ENCODE measurements at places on chromosomes 2 and 18.

GRCh38 chr2:95056461-95057459, 31.3 kb downstream of the MAL start:
- no peak for DNase-seq

- DNase-seq, result no peak
Observed at GRCh38 chr2:101516823-101517690, 42.1 kb upstream of the RFX8 start.

GRCh38 chr2:206512999-206513398, 69.7 kb downstream of the ADAM23 start:
- no peak for DNase-seq

DNA sequence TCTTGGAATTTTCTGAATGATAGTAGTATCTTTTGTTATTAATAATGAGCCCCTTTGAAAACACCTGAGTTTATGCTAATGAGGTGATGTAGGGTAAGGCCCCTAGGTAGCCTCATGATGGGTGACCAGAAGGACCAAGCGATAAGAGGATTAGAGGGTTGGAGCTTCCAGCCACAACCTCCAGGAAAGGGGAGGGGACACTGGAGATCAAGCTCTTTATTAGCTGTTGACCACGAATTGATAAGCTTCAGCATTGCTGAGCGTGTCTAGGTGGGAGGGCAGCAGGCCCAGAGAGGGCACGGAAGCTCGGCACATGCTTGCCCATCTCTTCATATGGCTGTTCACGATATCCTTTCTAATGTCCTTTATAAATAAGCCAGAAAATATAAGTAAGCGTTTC, 39.0 kb downstream of the KIAA2012 start:
- DNase-seq, result no peak

DNA sequence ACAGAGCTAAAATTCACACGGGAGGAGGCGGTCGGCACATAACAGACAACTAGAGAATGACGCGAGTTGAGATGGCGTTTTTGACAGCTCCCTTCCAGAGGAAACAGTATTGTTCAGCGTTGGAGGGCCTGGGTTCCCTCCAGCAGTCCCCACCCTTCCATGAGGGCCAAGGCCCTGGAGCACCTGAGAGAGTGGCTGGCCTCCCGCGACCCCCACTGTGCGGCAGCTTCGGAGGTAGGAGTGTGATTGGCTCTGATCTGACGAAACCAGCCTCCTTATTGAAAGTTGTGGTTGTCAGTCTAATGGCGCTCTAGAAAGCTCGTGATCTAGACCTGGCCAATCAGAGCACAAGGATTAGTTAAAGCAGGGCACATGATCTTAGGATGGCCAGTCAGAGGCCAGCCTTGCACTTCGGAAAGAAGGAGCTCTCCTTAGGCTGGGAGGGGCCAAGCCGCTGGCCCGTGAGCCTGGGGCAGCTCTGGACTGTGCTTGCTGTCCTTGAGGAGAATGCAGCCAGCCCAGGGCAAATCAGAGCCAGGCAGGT, 104.5 kb upstream of the CELF4 start:
- no peak for DNase-seq

- no peak for DNase-seq
Observed at GRCh38 chr2:67576991-67577390, 179.9 kb downstream of the ETAA1 start.

DNA sequence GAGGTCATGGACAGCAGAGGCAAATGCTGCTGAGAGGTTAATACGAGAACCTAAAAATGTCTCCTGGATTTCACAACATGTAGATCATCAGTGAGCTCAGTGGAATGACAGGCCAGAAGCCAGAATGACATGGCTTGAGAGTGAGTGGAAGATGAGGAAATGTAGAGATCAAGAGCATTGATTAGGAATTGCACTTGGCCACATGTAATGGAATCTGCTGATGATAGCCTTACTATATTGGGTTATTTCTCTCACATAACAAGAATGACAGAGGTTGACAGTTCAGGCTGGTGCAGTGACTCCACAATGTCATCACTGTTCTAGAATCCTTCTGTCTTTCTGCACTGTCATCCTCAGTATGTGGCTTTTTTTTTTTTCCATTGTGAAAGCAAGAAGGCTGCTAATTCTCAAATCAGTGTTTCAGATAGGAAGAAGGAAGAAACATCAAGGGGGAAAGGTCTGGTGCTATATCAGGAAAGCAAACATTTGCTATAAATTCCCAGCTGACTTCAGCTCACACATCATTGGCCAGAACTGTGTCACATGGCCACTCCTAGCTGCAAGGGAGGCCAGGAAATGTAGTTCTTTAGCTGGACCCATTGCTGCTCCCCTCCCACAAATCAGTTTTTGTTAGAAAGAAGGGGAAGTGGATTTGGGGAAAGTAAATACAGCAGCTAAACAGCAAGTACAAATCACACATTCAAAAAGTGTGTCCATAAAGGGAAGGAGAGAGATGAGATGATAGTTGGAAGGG, 127.2 kb downstream of the FAM161A start:
- DNase-seq, result no peak

- DNase-seq, result no peak
Observed at GRCh38 chr2:67806816-67807215, 256.0 kb downstream of the C1D start.

GRCh38 chr2:12243381-12243780, 473.4 kb upstream of the TRIB2 start:
- no peak for DNase-seq

DNA sequence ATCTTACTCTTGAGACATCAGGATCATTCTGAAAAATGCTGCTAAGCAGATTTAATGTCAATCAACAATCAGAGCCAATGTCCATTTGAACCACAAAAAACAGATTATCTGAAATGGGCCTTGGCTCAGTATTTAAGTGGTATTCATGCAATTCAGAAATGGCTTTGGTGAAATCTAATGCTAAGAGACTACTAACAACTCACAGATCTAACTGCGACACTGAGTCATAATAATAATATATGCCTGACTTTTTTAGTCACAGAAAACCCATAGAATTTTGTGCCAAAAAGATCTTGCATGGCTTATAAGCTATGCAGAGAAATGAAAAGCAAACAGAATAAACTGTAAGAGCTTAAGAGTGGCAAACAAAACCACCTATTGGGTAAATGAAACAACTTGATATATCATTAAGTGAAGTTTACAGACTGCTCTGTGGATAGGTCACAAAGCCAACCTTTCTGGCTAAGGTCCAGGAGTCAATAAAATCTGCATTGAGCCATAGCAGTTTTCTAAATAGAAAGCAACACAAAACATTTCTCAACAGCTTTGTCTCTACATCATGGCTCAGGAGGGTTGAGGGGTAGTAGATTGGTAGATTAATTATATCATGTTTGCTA, 234.3 kb downstream of the LRATD1 start:
- DNase-seq, result no peak

- no peak for DNase-seq
Observed at GRCh38 chr2:134667541-134667940, 51.3 kb downstream of the TMEM163 start.

DNA sequence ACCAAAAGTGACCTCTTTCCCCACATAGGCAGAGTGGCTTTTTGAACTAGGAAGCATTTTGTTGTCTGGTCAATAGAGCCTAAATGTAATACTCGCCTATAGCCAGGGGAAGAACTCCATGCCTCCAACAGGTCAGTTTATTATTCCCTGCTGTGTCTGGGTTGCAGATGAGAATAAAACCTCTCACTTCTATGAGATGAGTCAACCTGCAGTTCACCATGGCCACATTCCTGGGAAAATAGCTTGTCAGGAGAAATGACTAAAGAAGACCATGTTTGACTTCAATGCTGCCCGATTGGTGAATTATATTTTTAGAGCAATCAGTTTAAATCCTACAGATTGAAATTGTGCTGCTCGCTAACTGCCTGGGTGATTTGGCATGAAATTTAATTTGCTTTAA, 46.7 kb upstream of the LRRTM1 start:
- DNase-seq, result no peak

DNA sequence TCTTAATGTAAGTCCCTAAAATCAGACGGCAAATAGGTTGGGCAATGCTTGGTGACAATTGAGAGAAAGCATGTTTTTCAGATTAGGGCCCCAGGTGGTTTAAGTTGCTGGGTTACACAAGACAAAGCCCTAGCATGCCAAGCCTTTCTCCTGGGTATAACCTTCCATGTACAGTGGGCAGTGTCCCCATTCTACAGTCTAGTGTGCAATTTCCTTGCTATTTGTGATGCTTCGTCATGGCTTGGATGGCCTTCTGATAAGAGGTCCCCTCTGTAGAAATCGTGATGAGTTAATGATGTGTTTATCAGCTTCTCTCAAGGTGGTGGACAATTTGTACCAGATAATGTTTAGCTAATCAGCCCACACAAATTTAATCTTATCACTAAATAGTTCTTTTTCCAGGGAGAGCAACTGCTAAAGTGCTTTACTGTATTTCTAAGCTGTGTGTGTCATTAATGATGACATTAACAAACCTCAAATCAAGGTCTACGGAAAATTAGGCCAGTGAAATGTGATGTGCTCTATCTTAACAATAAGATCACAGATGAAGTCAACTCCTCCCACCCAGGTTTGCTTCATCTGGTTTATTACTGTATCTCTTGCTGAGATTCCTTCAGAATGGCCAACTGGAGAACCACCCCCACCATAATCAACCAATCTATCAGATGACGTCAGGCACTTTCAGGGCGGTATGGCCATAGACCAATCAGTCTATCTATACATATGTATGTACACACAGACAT, 61.7 kb downstream of the PLB1 start:
- DNase-seq, result no peak

DNA sequence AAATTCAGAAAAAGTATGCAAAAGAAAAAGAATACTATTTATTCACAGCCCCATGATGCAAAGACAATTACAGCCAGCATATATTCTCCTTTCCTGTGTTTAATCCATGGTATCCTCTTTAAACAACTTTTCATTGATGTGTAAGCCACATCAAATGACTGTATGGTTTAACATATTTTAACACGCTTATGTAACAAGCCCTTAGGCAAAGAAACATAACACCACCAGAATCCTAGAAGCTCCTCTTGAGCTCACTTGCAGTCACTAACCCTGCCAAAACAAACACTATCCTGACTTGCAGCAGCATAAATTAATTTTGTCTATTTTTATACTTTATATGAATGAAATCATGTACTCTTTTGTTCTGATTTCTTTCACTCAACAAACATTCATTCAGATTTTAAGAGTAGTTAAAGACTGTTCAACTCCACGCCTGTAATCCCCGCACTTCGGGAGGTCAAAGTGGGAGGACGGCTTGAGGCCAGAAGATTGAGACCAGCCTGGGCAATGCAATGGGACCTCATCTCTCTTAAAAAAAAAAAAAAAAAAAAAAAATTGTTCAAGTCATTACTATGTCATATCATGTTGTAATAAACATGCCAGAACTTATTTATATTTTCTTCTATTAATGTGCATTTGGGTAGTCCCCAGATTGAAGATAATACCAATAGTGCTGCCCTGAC, 226.3 kb downstream of the NBAS start:
- DNase-seq, result no peak

- DNase-seq, result no peak
Observed at GRCh38 chr2:88608184-88608583, 19.1 kb downstream of the EIF2AK3 start.

GRCh38 chr2:88252646-88253045, 82.5 kb downstream of the THNSL2 start:
- no peak for DNase-seq

DNA sequence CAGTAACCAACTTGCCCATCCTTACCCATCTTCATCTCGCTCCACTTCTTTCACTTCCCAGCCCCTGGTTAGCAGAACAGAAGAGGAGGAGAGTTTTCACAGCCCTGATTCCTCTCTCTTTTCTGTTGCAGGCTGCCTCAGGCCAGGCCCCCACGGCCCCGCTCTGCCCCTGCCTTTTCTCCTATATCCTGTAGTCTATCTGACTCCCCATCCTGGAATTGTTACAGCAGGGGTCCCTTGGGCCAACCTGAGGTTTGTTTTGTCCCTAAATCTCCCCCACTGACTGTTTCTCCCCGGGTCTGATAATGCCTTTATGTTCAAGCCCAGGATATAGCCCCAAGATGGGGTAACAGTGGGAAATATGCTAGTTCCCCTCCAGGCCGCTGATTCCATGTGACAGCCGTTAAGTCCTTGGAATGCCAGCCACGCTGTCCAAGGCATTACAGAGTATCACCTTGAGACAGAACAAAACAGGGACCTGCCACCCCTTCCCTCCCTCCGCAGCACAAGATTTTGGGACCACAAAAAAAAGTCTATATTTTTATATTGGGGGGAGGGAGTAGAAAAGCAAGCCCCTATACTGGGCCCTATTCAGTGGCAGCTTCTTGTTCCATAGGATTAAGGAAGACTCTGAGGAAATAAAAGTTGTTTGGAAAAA, 1.4 kb downstream of the OST4 start:
- DNase-seq, result no peak

DNA sequence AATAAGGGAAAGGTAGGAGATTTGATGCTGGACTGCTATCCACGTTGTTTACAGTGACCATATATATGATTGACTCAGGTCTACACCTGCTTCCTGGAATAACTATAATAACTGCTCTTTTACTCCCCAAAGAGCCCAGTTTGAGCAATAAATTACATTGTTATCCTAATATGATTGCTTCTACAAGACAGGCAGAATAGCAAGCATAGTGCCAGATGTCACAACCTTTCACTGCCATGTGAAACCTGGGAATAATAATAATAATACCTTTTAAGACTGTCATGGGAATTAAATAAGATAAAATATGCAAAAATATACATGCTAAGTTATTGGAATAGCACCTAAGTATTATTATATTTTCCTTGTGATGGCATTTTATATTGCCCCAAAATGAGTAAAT, 298.7 kb downstream of the GALNT13 start:
- DNase-seq, result no peak

DNA sequence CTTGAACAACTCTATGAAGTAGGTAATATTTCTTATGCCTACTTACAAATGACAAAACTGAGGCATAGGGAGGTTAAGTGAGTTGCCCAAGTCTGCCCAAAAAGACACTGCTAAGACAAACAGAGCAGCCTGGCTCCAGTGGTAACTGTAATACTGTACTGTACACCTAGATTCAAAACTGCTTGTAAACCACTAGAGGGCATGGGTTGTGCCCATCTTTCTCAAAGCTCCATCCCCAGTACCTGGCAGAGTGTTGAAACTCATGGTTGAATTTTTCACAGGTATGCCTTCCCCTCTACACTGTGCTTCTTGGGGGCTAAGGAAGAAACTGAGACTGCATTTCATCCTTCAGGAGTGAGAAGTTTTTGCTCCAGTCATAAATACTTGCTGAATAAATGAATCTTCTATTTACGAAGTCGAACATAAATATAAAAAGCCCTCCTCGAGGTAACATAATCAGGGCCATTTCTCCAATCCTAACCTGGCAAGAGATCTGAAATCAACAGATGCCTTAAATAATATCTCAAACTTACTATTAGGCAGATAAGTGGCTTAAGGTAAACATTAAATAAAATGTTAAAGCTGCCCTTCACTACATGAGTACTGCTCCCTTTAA, 2.0 kb downstream of the PPP4R1 start:
- DNase-seq, result no peak

GRCh38 chr2:31191931-31192330, 25.4 kb downstream of the CAPN14 start:
- DNase-seq, result no peak

DNA sequence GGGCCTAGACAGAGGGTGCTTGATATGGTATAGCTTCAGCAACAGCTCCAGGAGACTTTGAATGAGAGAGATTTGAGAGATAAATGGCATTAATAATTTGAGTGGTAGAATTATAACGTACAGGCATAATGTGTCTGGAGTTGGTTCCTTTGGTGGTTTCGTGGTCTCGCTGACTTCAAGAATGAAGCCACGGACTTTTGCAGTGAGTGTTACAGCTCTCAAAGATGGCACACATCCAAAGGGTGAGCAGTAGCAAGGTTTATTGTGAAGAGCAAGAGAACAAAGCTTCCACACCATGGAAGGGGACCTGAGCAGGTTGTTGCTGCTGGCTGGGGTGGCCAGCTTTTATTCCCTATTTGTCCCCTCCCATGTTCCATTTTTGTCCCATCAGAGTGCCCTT, 23.1 kb downstream of the PDCD1 start:
- DNase-seq, result no peak

Measured in AG04450 (cell line).